HepG2 (cell line): ENCODE measurements at places on chromosomes 4 and X.

GRCh38 chr4:61772126-61772525 is 572.0 kb downstream of the ADGRL3 start:
- no peak for DNase-seq

- no peak for DNase-seq
Measured at GRCh38 chrX:110806145-110806544, 10.5 kb upstream of the CHRDL1 start.

- DNase-seq = no peak
Measured at GRCh38 chr4:176499518-176499917, 179.8 kb downstream of the SPCS3 start.

- DNase-seq = no peak
Measured at GRCh38 chr4:86054286-86055032, 305.4 kb downstream of the MAPK10 start.

DNA sequence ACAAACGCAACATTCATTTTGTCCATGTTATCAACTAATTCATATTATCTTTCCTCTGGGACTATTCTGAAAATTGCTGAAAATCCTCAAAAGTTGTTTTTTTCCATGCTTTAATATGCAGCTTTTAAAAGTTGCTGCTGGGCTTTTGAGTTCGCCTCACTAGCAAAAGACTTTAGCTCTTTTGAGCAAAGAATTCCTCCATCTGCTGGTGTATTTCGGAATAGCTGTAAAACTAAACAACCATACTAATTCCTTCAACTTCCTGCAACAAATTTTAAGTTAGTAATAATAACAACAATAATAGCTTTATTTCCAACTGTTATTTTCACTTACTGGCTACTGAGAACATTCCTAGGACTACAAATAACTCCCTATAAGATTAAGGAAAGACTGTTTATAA is 124.5 kb upstream of the PLAC1 start:
- DNase-seq = no peak

DNA sequence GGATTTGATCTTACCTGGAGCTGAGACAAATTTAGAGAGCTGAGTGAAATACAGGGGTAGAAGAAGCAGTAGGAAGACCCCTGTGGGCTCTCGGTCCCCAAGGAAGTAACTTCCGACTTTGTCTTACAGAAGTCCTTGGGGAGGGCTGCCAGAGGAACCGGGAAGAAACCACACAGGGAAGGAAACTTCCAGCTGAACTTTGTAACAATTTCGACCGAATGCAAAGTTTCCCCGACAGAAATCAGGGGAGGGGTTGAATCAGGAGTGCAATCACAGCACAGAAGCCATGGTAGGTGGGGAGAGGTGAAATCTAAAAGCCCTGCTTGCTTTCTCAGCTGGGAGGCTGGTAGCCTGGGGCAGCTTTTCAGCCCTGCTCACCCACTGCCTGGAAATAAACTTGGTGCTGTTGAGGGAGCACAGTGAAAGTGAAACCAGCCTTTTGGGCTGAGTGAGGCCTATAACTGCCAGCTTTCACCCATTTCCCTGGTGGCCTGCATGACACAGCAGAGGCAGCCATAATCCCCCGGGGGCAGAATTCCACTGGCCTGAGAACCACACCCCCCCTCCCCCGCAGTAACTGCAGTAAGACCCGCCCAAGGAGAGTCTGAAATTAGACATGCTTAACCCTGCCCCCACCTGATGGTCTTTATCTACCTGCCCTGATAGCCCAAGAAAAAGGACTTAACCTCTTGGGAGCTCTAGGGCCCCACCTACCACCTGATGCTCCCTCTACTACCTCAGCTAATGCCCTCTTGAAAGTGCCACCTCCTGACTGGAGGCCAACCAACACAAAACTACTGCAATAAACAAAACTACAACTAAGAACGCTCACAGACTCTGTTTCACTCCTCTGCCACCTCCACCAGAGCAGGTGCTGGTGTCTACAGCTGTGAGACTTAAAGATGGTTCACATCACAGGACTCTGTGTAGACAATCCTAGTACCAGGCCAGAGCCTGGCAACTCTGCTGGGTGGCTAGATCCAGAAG is 248.2 kb downstream of the PARM1 start:
- DNase-seq = no peak

- no peak for DNase-seq
Measured at GRCh38 chr4:114783215-114783595, 184.6 kb downstream of the UGT8 start.
